Activated CD4-positive, CD25-positive, alpha-beta regulatory T cell treated with anti-CD3 and anti-CD28 coated beads, Interleukin-2, amount 50 U/mL, for 24 hours (primary cell): ENCODE measurements at places on chromosomes 7 and 10.

GRCh38 chr10:130368761-130369560, 232.8 kb downstream of the GLRX3 start:
- ATAC-seq: no peak

GRCh38 chr10:78389419-78389818, 355.8 kb downstream of the RPS24 start:
- no peak for ATAC-seq

DNA sequence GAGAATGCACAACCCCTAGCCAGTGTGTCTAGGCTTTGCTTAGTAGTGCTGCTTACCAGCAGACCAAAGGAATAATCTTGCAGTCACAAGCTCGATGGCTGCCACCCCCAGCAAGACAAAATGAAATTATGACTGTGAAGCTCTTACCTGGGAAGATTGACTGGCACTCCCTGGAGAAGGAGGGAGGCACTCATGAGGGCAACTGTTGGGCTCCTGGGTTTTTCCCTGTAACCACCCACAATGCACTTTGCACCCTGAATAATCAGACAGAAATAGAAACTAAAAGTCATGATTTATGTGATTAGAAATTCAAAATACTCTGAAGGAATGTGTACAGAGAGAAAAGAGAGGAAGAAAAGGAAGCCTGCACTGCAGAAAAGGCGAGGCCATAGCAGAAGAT, 144.3 kb upstream of the DGKB start:
- ATAC-seq: no peak

DNA sequence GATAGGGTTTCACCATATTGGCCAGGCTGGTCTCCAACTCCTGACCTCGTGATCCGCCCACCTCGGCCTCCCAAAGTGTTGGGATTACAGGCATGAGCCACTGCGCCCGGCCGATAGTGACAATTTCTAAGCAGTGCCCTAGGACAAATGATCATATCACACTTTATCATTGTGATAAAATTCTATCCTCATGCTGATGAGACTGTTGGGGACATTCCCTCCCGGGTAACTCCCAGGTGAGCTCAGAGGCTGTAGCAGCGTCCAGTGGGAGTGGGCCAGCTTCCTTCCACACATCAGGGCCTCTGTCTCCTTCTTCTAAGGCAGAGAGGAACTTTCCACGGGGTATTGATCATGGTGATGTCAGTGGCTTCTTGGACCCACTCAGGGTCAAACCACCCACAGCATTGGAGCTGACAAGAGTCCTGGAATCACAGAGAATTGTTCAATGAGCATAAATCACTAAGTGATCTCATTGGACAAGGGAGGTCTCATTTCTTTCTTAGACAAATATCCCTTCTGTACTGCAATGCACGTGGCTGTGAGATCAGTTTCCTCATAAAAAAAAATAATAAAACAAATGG, 256.1 kb downstream of the KLF6 start:
- no peak for ATAC-seq

DNA sequence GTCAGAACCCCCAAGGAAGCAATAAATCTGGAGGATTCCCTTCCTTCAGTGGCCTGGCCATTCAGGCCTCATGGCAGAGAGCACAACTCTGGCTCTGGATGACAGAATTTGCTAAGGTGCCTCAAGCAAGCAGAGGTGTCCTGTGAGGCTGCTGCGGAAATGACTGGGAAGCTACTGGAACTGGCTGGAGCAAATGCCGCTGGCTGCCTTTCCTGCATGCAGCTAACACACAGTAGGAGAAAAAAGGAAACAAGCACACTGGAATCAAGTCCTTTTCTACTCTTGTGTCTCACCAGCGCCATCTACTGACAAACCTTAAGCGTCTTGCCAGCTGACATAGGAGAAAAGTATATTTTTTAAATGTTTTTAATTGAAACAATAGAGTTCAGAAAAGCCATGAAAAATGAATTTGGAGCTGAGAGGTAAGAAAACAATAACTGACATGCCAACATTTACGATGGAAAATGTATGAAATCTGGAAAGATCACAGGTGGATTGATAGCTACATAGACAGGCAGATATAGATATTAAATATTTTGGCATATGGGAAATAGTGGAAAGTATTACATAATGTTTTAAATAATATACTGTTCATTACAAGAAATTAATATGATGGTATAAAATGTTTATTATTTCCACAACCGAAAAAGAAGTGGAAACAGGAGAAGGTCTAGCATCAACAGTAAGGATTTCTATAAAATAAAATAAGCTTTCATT, 951.6 kb downstream of the ANKRD7 start:
- no peak for ATAC-seq

GRCh38 chr10:64732372-64732957, 1211.3 kb downstream of the REEP3 start:
- no peak for ATAC-seq

DNA sequence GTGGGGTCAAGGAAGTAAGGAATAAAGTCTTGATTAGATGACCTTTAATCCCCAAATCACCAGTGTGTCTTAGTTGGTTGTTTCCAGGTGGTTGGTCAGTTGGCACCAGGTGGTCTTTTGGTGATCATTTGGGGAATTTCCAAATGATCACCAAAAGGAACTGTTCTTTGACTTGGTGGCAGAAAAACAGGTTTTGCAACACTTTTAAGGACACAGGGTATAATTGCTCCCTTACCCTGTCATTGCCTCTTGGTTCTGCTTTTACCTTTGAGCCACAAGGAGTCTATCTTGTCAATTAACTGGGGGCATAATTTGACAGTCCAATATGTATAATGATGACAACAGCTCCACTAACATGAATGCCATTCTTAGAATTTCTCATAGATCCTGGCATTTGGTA, 104.2 kb downstream of the ADK start:
- ATAC-seq: no peak

DNA sequence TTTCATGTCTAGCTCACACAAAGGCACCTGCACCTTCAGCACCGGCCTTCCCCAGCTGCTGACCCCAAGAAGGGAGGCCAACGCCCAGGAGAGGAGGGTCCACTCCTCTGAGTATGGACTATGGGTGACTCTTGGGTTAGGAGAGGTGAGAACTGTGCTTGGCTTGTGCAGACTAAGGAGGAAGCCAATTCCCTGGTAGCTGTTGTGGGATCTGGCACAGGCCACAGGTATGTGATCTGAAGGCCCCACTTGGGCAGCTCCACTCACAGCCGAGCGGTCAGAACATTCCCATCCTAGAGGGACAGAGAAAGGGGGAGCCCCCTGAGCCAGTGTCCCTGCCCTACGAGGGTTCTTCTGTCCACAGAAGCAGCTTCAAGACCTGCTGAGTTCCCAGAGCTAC, 52.8 kb upstream of the FIGNL1 start:
- no peak for ATAC-seq

DNA sequence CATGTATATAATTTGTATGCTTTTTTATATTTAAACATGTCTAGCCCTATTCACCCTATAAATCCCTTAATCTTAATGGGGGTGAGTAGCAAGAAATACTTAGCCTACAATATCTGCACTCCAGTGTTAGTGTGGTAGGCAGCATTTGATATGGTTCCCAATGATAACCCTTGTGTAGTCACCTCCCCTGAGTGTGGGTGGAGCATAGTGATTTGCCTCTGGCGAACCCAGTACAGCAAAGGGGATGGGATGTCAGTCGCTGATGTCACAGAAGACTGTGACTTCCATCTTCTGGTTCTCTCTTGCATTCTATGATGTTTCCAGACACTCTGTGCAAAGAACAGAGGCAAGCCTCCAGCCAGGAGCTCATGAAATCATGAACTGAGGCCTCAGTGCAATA, 211.2 kb downstream of the CRPPA start:
- no peak for ATAC-seq

DNA sequence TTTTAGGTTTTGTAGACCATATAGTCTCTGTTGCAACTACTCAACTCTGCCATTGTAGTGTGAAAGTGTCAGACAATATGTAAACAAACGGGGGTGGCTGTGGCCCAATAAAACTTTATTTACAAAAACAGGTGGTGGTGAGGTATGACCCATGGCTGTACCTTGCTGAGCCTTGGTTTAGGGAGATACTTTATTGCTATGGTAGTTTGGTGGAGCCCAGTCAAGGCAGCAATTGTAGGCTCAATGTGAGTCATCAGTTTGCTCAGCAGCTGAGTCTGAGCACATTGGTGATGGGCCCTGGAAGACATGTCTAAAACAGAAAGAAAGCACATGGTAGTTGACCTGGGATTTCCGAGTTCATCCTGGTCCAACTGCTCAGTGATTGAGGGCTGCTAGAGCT, 242.5 kb downstream of the REEP3 start:
- ATAC-seq: no peak

DNA sequence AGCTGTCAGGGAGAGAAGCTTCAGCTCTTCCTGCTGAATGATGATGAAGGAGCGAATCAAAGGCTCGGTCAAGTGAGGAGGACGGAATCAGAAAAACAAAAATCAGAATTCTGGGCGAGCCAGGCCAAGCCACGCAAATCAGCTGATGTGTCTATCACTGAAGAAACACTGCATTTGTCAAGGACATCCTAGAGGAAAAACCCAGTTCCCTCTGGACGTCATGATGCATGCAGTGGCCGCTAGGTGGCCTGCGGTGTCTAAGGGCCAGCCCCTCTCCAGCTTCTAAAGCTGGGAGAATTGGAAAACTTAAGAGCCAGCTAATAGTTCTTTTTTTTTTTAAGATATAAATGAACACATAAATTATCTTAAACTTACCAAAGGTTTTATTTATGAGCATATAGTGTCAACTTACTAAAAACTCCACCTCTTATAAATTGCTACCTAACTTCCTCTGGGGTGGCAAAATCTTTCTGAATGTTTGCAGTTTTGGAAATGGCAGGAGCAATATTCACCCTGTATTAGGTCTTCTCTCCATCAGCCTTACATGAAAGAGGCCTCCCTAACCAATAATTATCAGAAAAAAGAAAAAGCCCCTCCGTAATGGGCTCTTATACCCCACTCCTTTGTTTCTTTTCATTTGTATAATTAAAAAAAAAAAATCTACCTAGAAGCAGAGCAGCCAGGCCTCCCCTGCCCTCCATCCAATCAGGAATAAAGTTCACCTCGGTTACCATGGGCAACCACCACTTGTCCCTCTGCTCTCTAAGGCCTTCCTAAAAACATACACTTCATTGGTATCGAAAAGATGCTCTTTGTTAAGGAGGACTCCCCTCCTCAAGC, 186.8 kb downstream of the USP6NL start:
- ATAC-seq: no peak
